ENCODE measurements at places on chromosomes 13 and 19.

- no peak for DNase-seq
Observed at GRCh38 chr19:18507727-18508440, 14.0 kb downstream of the ELL start.

GRCh38 chr19:13026462-13027370 lies 31.4 kb downstream of the NFIX start:
- no peak for DNase-seq

DNA sequence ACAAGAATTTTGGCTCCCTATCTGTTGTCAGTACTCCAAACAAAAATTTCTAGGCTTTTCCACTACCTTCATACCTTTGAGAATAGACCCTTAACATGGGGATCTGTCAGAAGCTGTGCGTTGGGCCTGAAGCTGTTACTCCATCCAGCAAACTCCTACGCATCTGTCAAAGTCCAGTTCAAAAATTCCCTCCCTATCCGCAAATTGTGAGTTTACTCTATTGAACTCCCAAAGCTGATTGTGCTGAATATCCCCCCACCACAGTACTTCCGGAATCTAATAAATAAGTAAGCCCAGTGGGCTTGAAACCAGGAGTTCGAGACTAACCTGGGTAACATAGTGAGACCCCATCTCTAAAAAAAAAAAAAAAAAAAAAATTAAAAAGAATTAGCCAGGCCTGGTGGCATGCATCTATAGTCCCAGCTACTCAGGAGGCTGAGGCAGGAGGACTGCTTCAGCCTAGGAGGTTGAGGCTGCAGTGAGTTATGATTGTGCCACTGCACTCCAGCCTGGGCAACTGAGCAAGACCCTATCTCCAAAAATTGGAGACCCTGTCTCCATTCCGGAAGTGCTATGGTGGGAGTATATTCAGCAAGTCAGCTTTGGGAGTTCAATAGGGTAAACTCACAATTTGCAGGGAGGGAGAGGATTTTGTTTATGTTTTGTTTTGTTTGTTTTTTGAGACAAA lies 930 bp upstream of the FBN3 start:
- no peak for DNase-seq

- DNase-seq: no peak
Observed at GRCh38 chr13:46559272-46559805, 6.4 kb downstream of the LRCH1 start.

DNA sequence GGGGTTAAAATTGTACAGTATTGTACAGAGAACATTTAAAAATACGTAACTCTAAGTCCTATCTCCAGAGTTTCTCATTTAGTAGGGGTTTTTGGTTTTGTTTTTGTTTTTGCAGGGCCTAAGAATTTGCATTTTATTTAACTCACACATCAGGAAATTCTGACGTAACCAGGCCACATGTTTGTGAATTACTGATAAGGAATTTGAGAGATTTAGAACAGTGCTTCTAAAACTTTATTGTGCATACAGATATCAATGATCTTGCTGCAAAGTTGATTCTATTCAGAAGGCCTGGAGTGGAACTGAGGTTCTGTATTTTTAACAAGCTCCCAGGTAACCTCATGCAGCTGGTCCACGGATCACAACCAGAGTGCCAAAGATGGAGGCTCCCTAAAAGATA lies 49.3 kb downstream of the LIG4 start:
- DNase-seq: no peak

Measured in hypothalamus (tissue), 51 donors.